ENCODE measurements at places on chromosomes 6 and 20. TPM values are rescaled to one million over a fixed set of nuclear protein-coding genes. Genes with fewer than 3 reads are reported as not detected.

Gene CTSA
- 52.8 TPM for total RNA-seq

Gene NMBR
- not detected for total RNA-seq

Gene GJA10
- not detected for total RNA-seq

Gene CARMIL1
- total RNA-seq: 5.0 TPM

Gene CLPSL1
- total RNA-seq: not detected

Gene TP53INP2
- total RNA-seq: 103 TPM

Gene NFATC2
- total RNA-seq: 32.6 TPM

Gene SYNDIG1
- total RNA-seq: not detected

Gene MTFR2
- total RNA-seq: 1.5 TPM
